ENCODE measurements at places on chromosomes 4 and X. TPM values are rescaled to one million over a fixed set of nuclear protein-coding genes. Genes with fewer than 3 reads are reported as not detected.

- no peak for DNase-seq
Measured at GRCh38 chrX:3712051-3712869, 1.2 kb downstream of the PRKX start.

GRCh38 chrX:51395810-51396728 is 63.4 kb downstream of the NUDT10 start:
- DNase-seq: no peak

GRCh38 chrX:71978164-71978563 is 67.5 kb downstream of the NHSL2 start:
- DNase-seq: no peak

DNA sequence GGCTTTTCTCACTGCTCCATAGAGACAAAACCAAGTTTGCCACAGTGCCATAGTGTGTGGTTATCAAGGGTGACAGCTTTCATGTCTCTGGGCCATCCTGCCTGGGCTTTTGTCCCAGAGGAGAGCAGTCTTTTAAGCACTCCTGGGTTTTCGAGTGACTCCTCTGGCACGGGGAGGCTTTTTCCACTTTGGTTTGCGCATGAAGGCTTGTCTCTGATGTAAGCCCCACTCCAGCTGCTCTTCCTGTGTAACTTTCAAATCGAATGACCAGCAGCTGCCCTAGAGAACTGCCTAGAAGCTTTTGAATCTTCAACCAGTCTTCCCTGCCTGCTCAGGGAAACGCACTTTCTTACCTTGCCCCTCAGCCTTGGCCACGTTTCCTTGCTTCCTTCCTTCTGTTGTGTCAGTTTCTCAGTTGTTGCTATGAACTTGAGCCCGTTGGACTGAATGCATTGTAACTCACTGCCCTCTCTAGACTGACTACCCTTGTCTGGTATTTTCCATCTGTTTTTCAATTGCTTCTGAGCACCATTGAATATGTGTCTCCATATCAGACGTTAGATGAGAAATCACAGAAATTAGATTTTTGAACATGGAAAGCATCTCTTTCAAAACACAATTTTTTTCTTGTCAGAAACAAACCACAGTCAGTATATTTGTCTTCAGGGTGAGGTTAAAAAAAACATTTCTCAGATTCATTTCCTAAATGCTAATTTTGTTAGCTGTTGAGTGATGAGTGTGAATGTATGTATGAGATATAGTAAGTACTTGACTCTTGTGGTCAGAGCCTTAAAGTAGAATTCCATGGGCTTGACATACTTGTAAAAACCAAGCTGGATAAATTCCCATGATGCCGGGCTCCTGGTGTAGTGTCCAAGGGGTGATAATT is 45.3 kb downstream of the SLC9A6 start:
- DNase-seq: no peak

CSAG3 gene
- total RNA-seq: not detected

GRCh38 chr4:175092114-175092513 is 174.0 kb downstream of the ADAM29 start:
- no peak for DNase-seq

RASGEF1B gene
- total RNA-seq: not detected

SOX3 gene
- not detected for total RNA-seq

FAM114A1 gene
- total RNA-seq: 85.3 TPM

- no peak for DNase-seq
Measured at GRCh38 chrX:106954041-106954440, 33.8 kb downstream of the CLDN2 start.

- no peak for DNase-seq
Measured at GRCh38 chrX:146581981-146582712, 227.4 kb upstream of the CXorf51B start.

DNA sequence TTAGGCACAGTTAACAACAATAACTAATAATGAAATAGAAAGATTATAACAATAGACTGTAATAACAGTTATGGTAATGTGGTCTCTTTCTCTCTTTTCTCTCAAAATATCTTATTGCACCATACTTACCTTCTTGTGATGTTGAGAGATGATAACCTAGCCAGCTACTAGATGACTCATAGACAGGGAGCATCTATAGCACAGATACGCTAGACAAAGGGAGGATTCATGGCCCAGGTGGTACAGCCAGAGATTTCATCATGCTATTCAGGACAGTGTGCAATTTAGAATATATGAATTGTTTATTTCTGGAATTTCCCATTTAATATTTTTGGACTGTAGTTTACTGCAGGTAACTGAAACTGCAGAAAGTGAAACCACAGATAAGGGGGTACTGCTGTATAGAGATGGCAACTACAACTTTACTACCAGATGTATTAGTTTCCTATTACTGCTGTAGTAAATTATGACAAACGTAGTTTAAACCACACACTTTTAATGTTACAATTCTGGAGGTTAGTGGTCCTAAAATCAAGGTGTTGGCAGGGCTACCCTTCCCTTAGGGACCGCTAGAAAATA is 41.8 kb upstream of the MAGED1 start:
- no peak for DNase-seq

GRCh38 chr4:29151584-29151983 is 1568.6 kb upstream of the PCDH7 start:
- no peak for DNase-seq

- peak; percentile 47 for DNase-seq
Measured at GRCh38 chr4:21649391-21650090, 299.0 kb downstream of the KCNIP4 start.

DNA sequence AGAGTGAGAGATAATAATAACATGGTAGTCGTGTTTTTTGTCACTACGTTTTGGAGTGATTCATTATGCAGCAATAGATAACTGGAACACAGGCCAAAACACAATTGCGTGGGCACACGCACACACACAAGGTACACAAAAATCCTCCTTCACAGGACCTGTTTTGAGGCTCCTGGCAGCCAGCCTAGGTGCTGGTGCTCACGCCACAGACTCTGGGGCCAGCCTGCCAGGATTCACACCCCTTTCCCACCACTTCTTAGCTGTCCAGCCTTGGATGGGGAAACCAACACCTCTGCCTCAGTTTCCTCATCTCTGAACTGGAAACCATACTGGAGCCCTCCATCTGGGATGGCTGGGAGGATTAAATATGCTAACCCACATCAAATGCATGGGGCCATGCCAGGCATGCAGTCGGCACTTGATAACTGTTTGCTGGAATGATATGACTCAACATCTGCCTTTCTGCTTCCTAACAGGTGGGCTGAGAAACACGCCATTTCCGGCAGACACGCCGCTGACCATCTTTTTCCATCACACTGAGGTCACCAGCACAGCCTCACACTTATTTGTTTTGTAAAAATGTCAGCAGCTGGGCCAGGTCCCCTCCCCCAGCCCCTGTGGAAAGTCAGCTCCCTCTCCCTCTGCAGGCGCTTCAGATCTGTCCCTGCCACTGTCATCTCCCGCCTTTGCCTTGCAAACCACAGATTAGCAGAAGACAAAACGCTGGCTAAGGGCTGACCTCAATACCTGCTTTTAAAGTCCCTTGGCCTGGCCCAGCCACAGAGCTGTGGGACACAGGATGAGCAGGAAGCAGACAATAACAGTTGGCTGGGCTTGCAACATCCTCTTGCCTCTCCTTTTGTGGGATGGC is 237.5 kb downstream of the BCOR start:
- peak; percentile 85 for DNase-seq

DNA sequence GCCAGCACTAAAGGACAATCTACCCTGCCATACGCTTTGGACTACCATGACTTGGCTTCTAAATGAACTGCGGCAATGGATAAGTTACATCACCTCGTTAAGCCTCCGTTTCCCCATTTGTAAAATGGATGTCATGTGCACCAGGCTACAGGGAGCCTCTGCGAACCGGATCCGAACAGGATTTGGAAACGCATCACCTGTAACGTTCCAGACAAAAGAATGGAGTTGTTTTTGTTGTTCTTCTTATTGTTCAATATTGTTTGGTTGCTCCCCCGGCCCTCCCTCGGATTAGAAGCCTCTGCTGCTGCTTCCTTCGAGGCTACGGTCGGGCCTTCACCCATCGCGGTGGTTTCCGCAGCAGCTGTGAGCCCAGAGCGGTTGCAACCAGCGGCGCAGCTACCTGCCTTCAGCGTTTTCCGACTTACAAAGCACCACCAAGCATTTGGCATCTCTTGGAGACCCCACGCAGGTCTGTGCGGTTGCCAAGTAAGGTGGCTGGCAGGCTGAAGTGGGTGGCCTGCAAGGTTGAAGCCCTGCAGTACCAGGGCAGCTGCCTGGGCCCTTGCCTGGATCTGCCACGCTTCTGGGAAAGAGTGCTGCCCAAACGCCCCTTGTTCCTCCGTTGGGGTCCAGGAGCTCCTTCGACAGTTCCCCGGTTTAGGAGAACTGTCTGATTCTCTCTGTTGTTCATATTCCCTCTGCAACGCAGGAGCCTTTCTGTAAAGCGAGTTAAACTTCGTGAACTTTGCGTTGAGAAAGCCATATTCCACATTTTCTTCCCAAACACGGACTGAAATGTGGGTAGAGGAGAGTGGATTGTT is 7.1 kb downstream of the NKX3-2 start:
- DNase-seq: no peak

- DNase-seq: no peak
Measured at GRCh38 chr4:2095236-2096072, 36.3 kb downstream of the NAT8L start.

- no peak for DNase-seq
Measured at GRCh38 chr4:15374656-15375055, 53.2 kb upstream of the C1QTNF7 start.

DNA sequence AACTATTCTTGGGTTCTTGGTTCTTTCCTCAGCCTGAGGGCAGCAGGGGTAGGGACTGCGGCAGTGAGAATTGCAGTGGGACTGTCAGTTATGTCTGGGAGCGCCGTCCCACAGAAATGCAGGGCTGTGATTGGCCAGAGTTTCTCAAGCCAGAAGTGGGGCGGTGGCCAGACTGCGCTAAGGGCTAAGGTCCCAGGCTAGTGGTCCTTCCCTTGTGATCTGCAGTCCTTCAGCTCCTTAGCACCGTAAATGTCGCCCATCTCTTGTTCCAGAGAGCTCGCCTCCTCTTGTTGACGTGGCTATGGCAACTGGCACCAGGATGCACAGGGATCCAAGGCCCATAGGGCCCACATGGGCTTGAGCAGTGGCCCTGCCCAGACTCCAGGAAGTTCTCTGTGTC is 223.5 kb downstream of the GRIA2 start:
- DNase-seq: no peak

CLDN22 gene
- total RNA-seq: not detected

DNA sequence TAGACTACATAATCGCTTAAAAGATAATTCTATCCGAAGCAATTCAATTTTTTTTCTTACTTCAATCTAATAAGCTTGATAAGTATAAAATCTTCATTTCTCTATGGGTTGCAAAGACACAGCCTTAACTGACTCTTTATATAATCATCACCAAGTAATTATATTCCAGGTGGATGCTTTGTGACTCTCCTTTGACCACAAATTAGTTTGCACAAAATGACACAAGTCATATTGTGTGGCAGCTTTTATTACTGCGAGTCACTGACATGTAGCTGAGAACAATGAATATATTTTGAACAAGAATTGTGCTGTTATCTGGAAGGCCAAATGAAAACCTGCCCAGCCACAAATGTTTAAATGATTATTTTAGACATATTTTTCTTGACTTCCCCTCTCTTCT is 1727.8 kb downstream of the ARAP2 start:
- DNase-seq: no peak

ENPEP gene
- total RNA-seq: not detected

RASL11B gene
- not detected for total RNA-seq

GRCh38 chrX:104135677-104136076 is 21.1 kb downstream of the SLC25A53 start:
- DNase-seq: no peak

CXorf49 gene
- not detected for total RNA-seq

DNA sequence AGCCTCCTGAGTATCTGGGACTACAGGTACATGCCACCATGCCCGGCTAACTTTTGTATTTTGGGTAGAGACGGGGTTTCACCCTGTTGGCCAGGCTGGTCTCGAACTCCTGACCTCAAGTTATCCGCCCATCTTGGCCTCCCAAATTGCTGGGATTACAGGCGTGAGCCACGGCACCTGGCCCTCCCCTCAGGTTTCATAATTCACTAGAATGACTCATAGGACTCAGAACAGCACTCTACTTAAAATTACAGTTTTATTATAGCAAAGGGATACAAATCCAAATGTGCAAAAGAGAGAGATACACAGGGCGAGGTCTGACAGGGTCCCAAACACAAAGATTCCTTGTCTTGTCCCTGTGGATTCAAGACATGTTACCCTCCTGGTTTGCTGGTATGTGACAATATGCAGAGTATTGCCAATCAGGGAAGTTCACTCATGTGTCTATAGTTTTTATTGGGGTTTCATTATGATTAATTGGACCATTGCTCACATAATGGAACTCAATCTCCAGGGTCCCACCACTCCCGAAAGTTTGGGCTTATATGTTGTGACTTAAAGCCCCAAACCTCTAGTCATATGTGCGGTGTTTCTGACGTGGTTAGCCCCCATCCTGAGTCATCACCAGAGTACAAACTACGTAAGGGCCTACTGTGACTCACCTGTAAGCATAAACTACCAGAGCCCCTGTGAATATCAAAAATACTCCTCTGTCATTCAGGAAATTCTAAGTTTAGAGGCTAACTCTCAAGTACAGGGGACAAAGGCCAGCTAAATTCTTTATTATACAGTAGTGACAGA is 5.2 kb downstream of the YIPF6 start:
- peak; percentile 47 for DNase-seq

DNA sequence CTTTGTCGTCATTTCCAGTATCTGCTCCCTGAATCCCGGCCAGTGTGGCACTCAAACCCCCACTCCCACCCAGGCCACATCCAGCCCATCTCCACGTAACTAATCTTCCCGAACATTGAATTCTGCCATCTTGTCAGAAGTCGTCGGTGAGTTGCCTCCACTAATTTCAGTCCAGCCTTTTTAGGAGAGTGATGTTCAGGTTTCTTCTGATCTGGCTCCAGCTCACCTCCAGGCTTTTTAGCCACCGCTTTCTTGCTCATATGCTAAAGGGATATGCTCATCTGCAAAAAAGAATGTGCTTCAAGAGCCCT is 1.3 kb downstream of the TMEM165 start:
- no peak for DNase-seq

CT55 gene
- 1.5 TPM for total RNA-seq

ADH7 gene
- not detected for total RNA-seq

GRCh38 chr4:7654550-7655445 is 220.1 kb upstream of the PSAPL1 start:
- no peak for DNase-seq

TEX11 gene
- total RNA-seq: 0.22 TPM

CCDC120 gene
- total RNA-seq: not detected

NXF2 gene
- not detected for total RNA-seq

PAK3 gene
- total RNA-seq: not detected

TMPRSS11D gene
- not detected for total RNA-seq

- no peak for DNase-seq
Measured at GRCh38 chrX:11439846-11440245, 146.6 kb downstream of the AMELX start.

ZBED1 gene
- total RNA-seq: 31.6 TPM

NRK gene
- total RNA-seq: not detected

DNA sequence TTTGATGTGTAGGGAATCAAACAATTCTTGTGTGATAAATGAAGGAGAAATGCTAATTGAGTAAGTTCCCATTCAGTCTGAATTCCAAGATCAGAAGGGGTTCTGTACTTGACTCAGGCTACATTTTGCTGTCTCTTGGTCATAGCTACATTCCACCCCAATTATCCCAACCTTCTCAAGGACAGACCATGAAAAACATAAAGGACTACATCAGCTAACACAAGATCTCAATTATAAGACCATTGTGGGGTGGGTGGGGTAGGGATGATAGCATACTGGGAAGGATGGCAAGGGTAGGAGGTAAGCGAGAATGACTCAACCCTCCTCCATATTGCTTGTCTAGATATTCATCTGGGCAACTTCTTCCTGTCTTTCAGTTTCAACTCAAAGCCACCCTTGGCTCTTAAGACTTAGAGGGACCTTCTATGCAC is 87.4 kb upstream of the ETNPPL start:
- DNase-seq: no peak

GRCh38 chr4:139556724-139557555 is 921 bp upstream of the SETD7 start:
- peak; percentile 44 for DNase-seq
